Activated T-cell treated with anti-CD3 and anti-CD28 coated beads for 4 hours (primary cell): ENCODE measurements at places on chromosomes 7 and 10.

DNA sequence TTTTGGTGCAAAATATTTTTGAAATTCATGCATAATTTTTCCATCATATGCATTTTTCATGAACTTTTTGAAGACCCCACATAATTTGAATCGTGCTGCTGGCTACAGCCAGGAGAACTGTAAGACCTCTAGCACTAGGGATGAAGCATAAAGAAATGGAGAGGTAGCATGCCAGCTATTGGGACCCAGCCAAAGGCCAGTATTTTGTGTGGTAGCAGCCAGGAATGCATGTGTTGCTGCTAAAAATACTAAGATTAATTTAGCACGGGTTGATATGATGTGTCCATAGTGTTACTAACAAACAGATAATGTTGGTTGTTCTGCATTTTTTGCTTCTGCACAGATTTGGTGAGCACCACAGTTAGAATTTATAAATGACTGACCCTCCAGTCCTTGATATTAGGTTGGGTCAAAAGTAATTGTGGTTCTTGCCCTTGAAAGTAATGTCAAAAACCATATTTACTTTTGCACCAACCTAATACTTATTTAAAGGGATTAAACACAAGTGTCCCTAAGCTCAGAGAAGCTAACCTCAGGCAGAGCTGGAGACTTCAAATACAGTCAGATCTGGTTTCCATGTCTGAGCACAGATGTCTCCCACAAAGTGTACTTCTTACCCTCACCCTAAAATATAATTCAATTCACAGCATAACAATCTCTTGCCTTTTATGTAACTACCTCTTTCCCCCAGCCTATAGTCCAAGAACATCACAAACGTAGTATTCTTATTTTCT lies 54.1 kb upstream of the NPSR1 start:
- DNase-seq = no peak

DNA sequence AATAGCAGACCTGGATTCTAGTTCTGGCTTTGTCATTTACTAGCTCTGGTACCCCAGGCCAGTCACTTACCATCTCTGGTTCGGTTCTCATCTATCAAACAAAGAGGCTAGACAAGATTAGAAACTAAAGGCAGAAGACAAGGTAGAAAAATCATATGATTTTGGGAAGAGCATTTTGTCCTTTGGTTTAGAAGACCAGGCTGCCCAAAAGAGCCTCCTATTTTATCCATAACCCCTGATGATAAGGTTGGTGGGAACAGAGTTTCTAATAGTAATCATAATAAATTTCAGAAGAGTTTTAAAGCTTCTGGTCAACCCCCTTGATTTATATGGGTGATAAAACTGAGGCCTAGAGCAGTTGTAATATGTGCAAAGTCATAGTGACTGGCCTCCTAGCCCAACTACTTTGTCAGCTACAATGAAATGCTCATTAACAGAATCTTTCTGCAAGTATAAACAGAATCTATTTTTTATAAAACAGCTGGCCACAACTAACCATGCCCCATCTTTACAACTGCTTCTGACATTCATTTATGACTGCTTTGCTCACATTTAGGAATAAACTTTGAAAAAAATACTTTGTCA lies 23.4 kb downstream of the COX15 start:
- no peak for DNase-seq

DNA sequence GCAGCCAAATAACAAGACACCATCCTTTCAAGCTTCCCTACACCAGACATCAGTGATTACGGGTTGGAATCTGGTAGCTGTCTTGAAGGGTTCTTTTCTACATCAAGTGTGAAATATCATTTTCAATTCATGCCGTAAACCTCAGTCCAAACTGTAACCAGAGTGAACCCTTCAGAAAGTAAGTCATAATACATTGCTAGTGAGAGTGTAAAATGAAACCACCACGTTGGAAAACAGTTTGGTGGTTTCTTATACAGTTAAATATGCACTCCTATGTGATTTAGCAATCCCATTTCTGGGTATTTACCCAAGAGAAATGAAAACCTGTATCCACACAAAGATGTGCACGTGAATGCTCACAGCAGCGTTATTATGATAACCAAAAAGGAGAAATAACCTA lies 25.6 kb upstream of the ZC3HAV1L start:
- no peak for DNase-seq

DNA sequence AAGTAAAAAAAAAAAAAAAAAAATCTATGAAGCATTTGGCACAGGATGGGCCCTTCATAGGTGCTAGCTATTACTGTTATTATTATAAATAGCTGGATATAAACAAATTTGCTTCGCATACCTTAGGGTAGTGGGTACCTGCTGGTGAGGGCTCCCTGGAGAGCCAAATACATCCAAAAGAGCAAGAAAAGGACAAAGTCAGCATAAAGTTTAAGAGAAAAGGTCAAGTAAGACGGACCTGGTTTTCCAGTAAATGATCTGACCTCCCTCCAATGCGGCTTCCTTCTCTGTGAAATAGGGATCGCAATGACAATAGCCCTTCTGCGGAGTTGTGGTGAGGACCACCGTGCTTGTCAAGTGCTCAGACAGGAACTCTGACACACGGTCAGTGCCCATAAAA lies 214.5 kb downstream of the SNX10 start:
- no peak for DNase-seq

- DNase-seq = no peak
These were observed 567 bp downstream of the GTF2IRD1 start for GRCh38 chr7:74454021-74454924.

- no peak for DNase-seq
These were observed 144.0 kb upstream of the NPY start for GRCh38 chr7:24140001-24140400.

DNA sequence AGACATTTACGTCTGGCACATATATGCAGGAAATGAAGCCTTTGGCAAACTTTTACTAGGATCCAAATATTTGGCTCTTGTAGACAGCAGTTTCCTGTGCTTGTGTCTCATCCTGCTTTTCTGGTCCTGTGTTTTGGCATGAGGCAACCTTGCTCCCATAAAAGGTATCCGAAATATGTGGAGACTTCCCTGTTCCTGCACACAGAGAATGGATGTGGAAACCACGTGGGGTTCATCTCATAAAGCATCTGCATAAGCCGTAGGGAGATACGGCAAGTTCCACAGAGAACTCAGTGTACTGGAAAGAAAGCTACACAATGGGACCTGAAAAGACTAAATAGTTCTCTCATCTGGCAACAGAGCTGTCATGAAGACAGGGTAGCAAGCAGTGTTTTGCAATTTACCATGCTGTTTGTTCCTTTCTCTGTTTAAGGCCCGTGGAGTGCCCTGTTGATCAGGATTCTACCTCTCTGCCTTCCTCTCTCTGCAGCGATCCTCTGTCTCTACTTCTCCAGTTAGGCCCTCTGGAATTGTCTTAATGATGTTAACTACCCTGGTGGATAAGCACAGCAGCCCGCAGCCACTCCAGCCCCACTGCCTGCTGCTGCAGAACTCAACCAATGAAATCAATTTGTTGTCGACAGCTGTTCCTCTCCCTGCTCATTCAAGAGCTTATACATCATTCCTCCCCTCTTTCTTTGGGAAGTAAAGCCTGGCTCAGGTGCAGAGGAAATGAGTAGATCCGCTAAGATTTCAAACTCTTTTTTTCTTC lies 293.6 kb downstream of the CSTF2T start:
- no peak for DNase-seq

GRCh38 chr10:112722758-112723157 lies 227.3 kb upstream of the TCF7L2 start:
- no peak for DNase-seq

DNA sequence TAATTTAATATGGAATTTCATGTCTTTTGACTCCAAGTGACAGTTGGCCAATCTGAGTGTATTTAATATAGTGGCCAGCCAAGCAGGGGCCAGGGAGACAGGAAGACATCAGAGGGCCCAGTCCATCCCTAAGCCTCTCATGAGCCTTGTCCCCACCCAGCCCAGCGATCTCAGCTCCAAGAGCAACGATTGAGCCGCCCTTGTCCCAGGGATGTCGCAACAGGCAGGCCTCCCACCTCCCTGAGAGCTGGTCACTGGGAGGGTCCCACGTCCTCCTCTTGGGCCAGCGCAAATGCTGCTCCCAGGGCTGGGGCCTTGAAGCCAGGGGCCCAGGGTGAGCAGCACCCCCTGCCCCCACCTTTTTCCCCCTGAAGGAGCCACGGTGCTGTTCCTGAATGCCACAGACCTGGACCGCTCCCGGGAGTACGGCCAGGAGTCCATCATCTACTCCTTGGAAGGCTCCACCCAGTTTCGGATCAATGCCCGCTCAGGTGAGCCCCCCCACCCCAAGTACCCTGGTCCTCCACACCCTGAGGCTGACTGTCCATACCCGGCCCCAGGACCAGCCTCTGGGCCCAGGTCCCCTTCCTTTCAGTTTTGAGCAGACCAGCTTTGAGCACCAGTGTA lies 29.4 kb downstream of the C10orf105 start:
- no peak for DNase-seq

DNA sequence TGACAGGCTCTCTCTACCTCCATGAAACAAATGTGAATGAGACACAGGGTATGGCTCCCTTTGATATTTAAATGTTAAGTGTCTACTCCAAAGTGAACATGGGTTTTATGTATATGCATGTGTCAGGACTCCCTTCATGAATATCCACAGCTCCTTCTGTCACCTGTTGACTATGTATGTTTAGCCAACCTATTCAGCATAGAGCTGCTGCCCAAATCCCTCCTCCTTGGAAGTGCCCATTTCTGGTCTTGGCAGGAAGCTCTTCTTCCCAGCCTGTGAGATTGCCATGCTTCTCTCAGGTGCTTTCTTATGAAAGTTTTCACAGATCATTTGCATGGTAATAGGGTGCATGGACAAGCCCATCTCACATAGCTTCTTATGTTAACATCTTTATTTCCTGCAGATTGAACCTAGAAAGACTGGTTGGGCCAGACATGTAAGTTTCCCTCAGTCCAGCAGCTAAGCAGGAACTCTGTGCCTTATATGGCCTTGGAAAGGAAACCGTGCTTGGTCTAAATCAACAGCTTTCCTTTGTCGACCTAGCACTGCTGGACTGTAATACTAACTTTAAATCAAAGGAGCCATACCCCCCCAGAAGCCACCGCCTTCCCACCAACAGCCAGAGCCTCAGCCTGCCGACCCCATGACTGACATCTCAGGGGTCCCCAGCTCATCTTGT lies 288.9 kb downstream of the ADARB2 start:
- no peak for DNase-seq

DNA sequence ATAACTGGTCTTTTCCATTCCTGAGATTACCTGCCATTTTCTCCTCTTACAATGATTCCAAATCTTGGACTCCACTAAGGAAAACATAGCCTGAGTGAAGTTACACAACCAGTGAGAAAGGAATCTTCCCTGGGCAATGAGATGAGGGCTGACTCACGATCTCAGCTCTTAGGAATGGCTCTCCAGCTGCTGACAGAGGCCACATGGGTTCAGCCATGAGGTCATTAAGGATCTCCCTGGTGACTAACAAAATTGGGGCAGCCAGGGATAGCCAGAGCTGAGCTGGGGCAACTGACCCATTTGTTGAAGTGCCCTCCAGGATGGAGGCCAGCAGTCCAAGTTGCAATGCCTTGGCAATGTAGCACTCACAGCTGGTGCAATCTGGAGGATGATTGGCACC lies 78.7 kb upstream of the MKLN1 start:
- DNase-seq = no peak

DNA sequence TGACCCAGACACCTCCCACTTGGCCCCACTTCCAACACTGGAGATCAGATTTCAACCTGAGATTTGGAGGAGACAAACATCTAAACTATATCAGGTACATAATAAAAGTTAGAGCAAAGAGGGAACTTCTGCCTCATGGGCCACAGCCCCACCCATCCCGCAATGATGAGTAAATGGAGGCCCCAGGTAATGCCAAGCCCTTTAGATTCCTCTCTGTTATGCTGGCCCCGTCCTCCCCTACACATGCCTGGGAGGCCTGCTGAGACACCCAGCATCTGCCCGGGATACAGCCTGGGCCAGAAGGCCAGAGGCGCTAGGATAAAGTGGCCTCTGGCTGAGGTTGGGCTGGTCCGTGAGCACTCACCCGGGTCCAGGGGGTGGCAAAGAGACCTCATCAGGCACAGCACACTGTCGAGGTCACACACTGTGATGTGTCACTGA lies 185.5 kb upstream of the SH2B2 start:
- DNase-seq = no peak

DNA sequence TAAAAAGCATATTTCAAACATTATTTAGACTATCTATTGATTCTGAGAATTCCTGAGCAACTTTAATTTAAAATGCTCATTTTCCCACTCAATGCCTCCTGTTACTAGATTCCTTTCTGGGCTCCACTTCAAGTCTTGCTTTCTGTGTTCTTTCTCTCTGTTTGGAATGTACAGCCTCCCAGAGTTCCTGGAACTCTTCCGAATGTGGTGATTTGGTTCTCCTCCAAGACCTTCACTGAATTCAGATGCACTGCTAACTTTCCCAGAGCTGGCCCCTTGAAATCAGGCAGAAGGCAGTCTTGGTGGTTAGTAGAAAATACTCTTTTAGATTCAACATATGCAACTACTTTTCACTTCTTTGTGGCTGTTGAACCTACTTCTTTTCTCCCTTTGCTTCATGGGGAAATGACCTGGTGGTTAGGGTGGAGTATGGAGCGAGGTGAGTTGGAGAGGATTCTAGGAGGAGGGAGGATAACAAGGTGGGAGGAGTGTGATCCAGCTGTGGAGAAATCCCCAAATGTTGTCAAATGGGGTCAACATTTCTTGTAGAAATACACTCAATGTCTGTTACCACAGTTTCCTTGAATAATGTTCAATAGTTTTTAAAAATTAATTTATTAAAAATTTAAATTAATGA lies 27.9 kb upstream of the CCDC7 start:
- no peak for DNase-seq

DNA sequence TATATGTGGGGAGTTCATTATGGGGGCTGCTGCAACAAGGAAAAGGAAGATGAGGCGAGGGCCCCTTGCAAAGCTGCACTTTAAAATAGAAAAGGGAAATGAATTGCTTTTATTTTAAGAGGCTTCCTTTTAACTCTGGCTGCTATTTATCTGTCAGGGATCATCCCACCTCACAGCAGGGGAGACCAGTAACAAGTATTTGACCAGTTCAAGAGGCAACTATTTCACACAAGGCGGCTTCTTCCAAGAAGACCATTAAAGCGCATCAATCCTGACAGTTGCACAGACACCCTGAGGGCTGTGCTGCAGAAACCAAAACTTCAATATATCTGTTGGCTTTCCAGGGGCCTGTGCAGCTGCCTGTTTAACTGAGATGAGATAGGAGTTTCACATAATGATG lies 1009.2 kb downstream of the SORCS3 start:
- DNase-seq = no peak

- DNase-seq = no peak
These were observed 1213.1 kb downstream of the DNAJB9 start for GRCh38 chr7:109782806-109783205.
